ENCODE measurements at places on chromosomes 1 and 21. TPM values are rescaled to one million over a fixed set of nuclear protein-coding genes. Genes with fewer than 3 reads are reported as not detected.
A peak's percentile ranks its signal among the peaks of the same experiment; 100 is the strongest.

IVL gene
- 0.23 TPM for polyA plus RNA-seq

DNAJC28 gene
- polyA plus RNA-seq: 6.1 TPM

NUAK2 gene
- 9.3 TPM for polyA plus RNA-seq

PLA2G2C gene
- polyA plus RNA-seq: 0.10 TPM

PRKAA2 gene
- polyA plus RNA-seq: 22.5 TPM

GRCh38 chr1:241654019-241654418 is 1.9 kb downstream of the WDR64 start:
- DNase-seq: no peak

DNA sequence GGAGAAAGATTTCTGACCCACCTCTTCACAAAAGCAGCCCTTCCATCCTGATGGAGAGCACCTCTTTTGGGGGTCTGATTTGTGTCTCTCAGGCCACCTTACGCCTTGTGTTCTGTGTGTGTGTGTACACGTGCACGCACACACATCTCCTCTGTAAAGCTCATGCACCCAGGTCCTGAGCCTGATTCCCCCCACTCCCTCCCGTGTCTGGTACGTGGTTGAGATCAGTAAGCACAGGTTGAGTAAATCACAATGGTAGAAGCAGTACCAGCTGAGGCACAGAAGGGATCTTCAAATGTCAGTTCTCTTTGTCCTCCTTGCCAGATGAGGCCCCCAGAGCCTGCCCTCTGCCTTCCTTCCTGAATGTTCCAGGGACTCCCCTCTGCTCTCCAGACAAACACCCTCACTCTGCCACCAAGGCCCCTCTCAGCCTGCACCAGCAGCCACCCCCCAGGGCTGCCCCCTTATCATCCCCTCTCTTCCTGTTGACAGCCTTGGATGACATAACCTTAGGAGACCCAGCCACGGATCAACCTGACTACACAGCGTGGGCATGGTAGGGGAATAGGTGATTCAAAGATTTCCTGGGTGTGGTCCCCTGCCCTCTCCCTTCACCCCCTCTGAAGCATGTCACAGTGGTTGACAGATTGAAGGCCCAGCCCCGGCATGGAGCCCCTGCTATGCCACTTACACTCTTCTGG is 112.8 kb downstream of the HIVEP3 start:
- no peak for DNase-seq

- DNase-seq: no peak
Observed at GRCh38 chr1:191348328-191348727, 809.9 kb upstream of the RGS18 start.

- peak; percentile 37 for DNase-seq
Observed at GRCh38 chr1:52601991-52602855, at the start of gene GPX7. Gene GPX7, plus strand, starts transcription at chr1:52602371. Its CDS starts 39 bp downstream, at chr1:52602410.

DNA sequence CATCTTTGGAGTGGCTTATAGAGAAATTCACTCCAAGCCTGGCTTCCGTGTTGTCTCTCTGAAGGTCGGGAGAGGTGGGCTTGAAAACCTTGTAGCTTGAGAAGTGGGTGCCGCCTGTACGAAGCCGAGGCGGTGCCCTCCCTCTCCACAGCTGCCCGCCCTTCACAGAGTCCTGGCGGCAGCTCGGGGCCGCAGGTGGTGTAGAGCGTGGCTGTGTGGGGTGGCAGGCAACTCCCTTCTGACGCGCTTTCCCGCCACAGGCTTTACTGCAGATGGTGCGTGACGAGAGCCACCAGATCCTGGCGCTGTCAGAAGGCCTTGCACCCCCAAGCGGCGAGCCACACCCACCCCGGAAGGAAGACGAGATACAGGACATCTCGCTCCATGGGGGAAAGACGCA is 33.1 kb upstream of the DIP2A start:
- DNase-seq: no peak

- DNase-seq: no peak
Observed at GRCh38 chr1:29531596-29531995, 295.3 kb downstream of the PTPRU start.
